Pancreas (tissue), 10 donors: ENCODE measurements at places on chromosomes 12 and 14. TPM values are rescaled to one million over a fixed set of nuclear protein-coding genes. Genes with fewer than 3 reads are reported as not detected.

GRCh38 chr12:20280515-20280914, 87.8 kb upstream of the PDE3A start:
- H3K27ac ChIP-seq: no peak overlapping the region
- H3K4me3 ChIP-seq: no peak overlapping the region
- no peaks in the 10 kb centered on the region for H3K27me3 ChIP-seq
- no peak for DNase-seq
- H3K36me3 ChIP-seq: no peaks in the 10 kb centered on the region
- H3K4me1 ChIP-seq: no peaks in the 10 kb centered on the region

GRCh38 chr14:75303381-75303789, 24.8 kb downstream of the FOS start:
- H3K4me3 ChIP-seq: no peak overlapping the region
- no peak overlapping the region for H3K27ac ChIP-seq
- peak; percentile 51 for DNase-seq
- no peaks in the 10 kb centered on the region for H3K36me3 ChIP-seq

- no peaks in the 10 kb centered on the region for H3K27me3 ChIP-seq
- H3K4me1 ChIP-seq: peaks cover 28% of the 10 kb centered on the region
- no peak for DNase-seq
- H3K4me3 ChIP-seq: no peak overlapping the region
- no peak overlapping the region for H3K27ac ChIP-seq
Measured at GRCh38 chr12:49342914-49343731, 3.6 kb upstream of the DNAJC22 start.

DNA sequence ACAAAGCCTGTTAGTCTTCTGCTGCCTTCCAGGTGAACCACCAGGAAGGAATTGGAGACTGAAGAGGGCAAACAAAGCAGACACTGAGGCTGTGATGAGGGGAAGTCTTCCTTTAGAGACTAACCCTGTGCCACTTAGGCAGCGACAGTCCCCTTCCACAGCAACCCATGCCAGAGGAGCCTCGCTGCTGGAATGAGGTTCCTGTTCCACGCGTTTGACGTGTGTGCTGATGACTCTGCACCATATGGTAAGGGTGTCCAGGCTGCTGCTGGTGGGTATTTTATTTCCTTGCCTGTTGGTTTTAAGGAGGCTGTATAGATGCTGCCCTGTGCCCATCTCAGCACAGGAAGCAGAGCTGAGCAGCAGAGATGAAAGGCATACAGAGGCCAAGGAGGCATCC, 361.9 kb upstream of the FKBP4 start:
- no peak for DNase-seq
- H3K27me3 ChIP-seq: no peaks in the 10 kb centered on the region
- no peaks in the 10 kb centered on the region for H3K36me3 ChIP-seq
- H3K4me1 ChIP-seq: no peaks in the 10 kb centered on the region
- no peak overlapping the region for H3K4me3 ChIP-seq

DNA sequence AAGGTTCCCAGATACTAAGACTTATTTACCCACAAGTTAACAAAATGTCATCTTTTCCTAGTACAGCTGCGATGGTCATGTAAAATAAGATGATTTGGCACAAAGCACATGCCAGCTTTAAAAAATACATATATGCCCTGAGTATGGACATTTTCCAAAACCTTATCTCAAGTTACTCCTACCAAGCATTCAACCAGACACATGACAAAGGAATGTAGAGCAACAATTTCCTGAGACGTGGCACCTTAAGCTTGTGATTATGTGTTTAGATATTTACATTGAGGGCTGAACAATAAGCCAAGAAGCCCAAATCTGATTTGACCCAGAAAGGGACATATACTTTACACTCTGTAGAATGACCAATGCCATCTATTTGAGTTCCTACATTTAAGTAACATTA, 24.5 kb upstream of the OVCH1 start:
- no peak overlapping the region for H3K27ac ChIP-seq
- no peaks in the 10 kb centered on the region for H3K27me3 ChIP-seq
- H3K4me1 ChIP-seq: no peaks in the 10 kb centered on the region
- H3K36me3 ChIP-seq: no peaks in the 10 kb centered on the region
- no peak overlapping the region for H3K4me3 ChIP-seq

DNA sequence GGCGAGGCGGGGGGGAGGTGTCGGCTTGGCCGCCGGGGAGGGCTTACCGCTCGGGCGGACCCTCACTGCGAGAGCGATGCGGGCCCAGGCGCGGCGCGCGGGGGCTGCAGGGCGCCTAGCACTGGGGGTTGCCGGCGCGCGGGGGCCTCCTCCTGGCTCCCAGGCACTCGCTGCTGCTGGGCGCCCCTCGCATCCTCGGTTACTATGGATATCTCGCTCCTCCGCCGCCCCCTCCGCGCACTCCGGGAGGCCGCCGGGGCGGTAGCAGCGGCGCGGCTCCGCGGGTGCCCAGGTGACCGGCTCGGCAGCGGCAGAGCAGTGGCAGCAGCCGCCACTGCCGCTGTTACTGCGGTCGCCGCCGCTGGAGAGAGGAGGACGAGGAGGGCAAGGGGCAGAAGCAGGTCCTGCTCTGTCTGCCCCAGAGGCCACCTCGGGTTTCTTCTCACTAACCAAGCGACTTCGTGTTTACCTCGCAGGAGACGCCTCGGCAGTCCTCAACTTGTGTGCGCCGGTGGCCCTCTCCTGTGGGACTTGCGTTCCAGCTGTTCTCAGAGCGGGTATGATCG, 250.1 kb downstream of the APAF1 start:
- no peaks in the 10 kb centered on the region for H3K27me3 ChIP-seq
- no peaks in the 10 kb centered on the region for H3K36me3 ChIP-seq
- DNase-seq: no peak
- no peak overlapping the region for H3K27ac ChIP-seq

DNA sequence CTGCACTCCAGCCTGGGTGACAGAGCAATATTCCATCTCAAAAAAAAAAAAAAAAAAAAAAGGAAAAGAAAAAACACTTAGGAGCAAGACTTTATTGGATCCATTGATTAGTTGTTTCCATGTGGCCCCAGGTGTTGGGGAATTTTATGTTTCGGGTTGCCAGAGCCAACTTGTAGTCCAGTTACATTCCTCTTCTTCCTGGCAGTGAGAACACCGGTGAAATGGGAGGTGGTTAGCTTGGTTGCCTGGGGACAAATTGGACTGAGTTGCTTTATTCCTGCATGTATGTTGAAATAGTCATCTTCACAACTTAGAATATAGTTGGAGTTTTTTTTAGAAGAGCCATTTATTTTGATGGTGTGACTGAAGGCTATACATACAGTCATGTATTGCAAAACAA, 12.6 kb downstream of the RCOR1 start:
- H3K27ac ChIP-seq: no peak overlapping the region
- no peaks in the 10 kb centered on the region for H3K36me3 ChIP-seq
- H3K4me3 ChIP-seq: no peak overlapping the region
- no peaks in the 10 kb centered on the region for H3K27me3 ChIP-seq
- no peak for DNase-seq

DNA sequence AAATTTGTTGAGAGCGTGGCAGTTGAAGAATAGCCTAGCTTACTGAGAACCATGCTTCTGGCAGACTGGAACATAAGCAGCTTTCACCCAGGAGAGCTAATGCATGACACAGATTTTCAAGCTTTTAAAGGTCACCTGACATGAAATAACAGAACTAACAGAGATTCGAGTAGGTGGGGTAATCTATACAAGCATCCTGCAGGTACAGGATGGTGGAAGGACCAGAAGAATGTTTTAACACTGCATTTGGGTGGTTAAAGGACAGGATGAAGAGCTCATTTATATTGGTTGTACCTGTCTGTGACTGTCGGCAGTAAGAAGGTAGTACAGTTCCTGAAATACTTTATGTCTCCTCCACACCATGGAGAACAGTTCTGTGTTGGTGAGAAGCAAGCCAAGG, 8.9 kb downstream of the PELI2 start:
- H3K27ac ChIP-seq: peak overlapping the region; percentile 81
- H3K36me3 ChIP-seq: no peaks in the 10 kb centered on the region
- no peaks in the 10 kb centered on the region for H3K27me3 ChIP-seq
- H3K4me3 ChIP-seq: no peak overlapping the region
- no peak for DNase-seq

DNA sequence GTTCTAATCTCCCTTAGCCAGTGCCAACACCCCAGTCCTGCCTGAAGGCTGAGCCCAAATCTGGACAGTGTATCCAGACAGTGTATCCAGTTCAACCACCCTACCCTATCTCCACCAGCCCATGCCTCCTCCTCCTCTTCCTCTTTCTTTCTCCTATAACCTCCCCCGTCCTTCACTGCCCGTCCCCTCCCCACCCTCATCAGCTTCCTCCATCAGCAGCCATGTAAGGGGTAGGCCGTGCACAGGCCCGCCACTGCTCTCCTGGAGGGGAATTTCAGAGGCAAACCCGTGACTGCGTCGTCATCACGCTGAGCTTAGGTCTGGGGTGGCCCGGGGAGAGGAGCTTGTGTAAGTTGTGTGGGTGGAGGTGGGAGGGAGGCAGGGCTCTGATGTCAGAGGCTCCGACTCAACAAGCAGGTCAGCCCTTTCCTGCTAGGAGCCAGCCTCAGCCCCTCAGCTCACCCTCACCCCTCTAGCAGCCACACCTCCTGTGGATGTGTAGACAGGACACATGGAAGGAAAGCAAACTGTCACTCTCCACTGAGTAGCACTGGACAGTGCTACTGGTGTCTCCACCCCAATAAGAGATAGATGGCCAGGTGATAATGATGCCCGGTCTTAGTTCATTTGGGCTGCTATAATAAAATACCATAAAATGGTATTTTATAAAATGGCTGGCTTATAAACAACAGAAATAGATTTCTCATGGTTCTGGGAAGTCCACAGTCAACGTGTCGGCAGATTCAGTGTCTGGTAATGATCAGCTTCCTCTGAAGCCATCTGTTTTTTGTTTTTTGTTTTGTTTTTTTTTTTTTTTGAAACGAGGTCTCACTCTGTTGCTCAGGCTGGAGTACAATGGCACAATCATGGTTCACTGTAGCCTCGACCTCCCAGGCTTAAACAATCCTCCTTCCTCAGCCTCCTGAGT, 50.5 kb downstream of the IRF2BPL start:
- no peaks in the 10 kb centered on the region for H3K4me1 ChIP-seq
- no peak overlapping the region for H3K27ac ChIP-seq
- no peaks in the 10 kb centered on the region for H3K36me3 ChIP-seq

- no peak for DNase-seq
- H3K36me3 ChIP-seq: peaks cover 52% of the 10 kb centered on the region
- no peak overlapping the region for H3K27ac ChIP-seq
- H3K4me3 ChIP-seq: no peak overlapping the region
Measured at GRCh38 chr14:91186515-91187066, 57.9 kb downstream of the GPR68 start.

GRCh38 chr12:41452838-41453407, 264.8 kb downstream of the PDZRN4 start:
- H3K27ac ChIP-seq: no peak overlapping the region
- no peak overlapping the region for H3K4me3 ChIP-seq
- no peaks in the 10 kb centered on the region for H3K27me3 ChIP-seq
- H3K4me1 ChIP-seq: no peaks in the 10 kb centered on the region

- H3K27me3 ChIP-seq: no peaks in the 10 kb centered on the region
- H3K4me3 ChIP-seq: no peak overlapping the region
- H3K36me3 ChIP-seq: no peaks in the 10 kb centered on the region
- H3K4me1 ChIP-seq: no peaks in the 10 kb centered on the region
- H3K27ac ChIP-seq: no peak overlapping the region
- DNase-seq: no peak
Measured at GRCh38 chr12:94384030-94384429, 75.6 kb downstream of the CEP83 start.

DNA sequence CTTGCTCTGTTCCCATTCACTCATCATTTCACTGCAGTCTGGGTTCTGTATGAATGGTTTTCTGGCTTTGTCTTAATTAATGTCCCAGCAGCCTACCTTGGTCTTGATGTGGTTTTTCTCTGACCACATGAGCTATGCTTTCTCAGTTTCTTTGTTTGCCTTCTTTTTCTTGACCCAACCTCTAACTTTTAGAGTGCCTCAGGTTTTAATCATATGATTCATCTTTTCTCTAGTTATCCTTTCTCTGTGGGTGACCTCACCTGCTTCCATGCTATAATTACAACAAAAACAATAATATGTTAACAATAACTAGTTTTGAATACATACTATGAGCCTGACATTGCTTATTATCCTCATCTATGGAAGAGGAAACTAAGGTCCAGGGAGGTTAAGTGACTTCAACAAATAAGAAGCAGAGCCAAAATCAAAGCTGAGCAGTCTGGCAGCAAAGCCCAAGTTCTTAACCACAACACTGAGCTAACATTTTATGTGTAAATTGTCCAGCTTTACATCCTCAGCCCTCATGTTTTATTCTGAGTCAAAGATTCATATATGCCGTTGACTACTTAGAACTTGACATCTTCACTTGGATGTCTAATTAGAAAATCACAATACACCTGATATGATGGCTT, 4.7 kb upstream of the EPYC start:
- no peaks in the 10 kb centered on the region for H3K36me3 ChIP-seq
- no peak overlapping the region for H3K27ac ChIP-seq
- no peak for DNase-seq
- H3K27me3 ChIP-seq: no peaks in the 10 kb centered on the region
- no peaks in the 10 kb centered on the region for H3K4me1 ChIP-seq

- H3K4me1 ChIP-seq: peaks cover 2% of the 10 kb centered on the region
- H3K27ac ChIP-seq: no peak overlapping the region
- no peak overlapping the region for H3K4me3 ChIP-seq
- no peaks in the 10 kb centered on the region for H3K36me3 ChIP-seq
- no peak for DNase-seq
Measured at GRCh38 chr12:77745624-77746023, 85.1 kb upstream of the NAV3 start.

DNA sequence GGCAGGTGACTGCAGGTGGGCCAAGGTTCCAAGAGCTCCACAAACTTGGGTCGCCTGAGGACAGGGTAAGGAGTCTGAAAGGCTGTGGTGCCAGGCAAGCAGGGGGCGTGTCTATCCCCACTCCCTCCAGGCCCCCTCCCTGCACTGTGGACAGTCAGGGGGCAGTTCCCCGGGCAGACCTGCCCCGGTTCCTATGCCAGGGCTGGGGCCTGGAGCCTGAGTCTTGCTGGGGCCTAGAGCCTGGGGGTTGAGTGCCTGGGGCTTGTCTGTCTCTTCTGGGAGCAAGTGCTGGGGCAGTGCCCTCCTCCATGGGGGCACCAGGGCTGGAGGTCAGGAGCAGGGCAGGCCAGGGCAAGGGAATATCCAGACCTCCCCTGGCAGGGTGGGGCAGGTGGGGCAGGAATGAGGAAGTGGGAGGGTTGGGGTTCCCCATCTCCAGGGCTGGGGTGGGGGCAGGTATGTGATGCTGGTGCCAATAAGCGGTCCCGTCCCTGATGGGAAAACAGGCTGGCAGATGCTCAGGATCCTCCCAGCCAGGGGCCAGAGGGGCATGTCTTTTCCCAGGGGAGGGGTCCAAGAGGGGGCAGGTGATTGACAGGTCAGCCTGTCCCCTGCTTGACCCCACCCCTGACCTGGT, 11.9 kb upstream of the TNFAIP2 start:
- H3K36me3 ChIP-seq: no peaks in the 10 kb centered on the region
- peak overlapping the region; percentile 42 for H3K27ac ChIP-seq
- no peak overlapping the region for H3K4me3 ChIP-seq
- H3K4me1 ChIP-seq: peaks cover 19% of the 10 kb centered on the region

Gene FAIM2
- polyA plus RNA-seq: 0.84 TPM

Gene GPRC5D
- 0.33 TPM for polyA plus RNA-seq

Gene CMAS
- 12.8 TPM for polyA plus RNA-seq

Gene EEF1AKMT3
- polyA plus RNA-seq: 7.2 TPM

Gene VRTN
- polyA plus RNA-seq: 0.05 TPM

Gene EIF2S3B
- 0.46 TPM for polyA plus RNA-seq

Gene TGM1
- polyA plus RNA-seq: 4.8 TPM

Gene FAM161B
- 2.0 TPM for polyA plus RNA-seq

Gene MYH6
- 0.72 TPM for polyA plus RNA-seq

Gene CISTR
- polyA plus RNA-seq: not detected
